Type B pancreatic cell (in vitro differentiated cells): ENCODE measurements at places on chromosomes 5 and 9. TPM values are rescaled to one million over a fixed set of nuclear protein-coding genes. Genes with fewer than 3 reads are reported as not detected.
A peak's percentile ranks its signal among the peaks of the same experiment; 100 is the strongest.

DNA sequence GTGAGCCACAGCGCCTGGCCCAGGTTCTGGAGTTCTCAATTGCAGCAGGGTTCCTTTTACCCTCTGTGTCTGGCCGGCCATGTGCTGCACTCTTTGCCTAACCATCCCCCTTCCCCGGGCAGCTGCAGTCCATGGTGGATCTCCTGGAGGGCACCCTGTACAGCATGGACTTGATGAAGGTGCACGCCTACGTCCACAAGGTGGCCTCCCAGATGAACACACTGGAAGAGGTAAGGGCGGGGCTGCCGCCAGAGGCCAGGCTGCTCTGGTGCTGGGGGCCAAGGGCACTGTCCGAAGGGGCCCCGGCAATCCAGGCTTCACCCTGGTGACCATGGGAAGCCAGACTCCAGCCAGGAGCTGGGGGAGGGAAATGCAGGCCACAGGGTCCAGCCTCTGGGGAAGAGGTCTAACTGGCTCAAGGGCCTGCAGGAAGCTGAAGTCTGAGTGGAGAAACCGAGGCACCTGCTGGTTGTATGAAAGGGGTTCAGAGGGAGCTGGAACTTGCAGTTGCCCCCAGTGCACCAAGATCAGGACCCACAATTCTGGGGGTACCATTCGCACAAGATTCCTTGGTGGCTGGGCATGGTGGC is 18.1 kb downstream of the OLFML2A start:
- peaks cover 9% of the 10 kb centered on the region for H3K4me1 ChIP-seq
- H3K36me3 ChIP-seq = no peaks in the 10 kb centered on the region
- H3K4me3 ChIP-seq = no peak overlapping the region
- DNase-seq = no peak
- H3K27ac ChIP-seq = no peak overlapping the region

GRCh38 chr9:801399-802071 is 40.0 kb upstream of the DMRT1 start:
- no peak for DNase-seq
- H3K36me3 ChIP-seq = no peaks in the 10 kb centered on the region
- no peak overlapping the region for H3K27ac ChIP-seq
- H3K4me1 ChIP-seq = peaks cover 5% of the 10 kb centered on the region

DNA sequence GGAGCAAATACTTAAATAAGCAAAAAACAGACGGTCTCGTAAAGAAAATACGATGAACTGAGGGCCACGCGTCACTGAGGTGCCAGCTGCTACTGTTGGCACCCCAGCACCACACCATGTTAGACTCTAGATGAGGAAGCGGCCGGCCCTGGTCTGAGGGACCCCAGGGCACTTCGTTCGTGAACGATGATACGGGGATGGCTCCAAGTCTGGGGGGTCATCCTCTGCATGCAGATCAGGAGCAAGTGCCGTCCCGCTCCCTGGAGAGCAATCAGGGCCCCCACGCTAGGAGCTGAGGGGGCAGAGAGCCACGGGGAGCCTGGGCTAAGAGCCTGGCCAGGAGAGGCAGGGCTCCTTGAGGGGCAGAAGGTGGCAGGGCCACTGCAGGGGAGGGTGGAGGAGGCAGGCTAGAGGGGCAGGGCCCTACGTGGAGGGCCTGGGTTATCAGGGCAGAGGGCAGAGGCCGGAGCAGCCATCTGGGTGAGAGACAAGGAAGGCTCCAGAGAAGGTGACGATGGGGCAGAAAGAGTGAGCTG is 24.1 kb downstream of the SARDH start:
- no peak overlapping the region for H3K4me3 ChIP-seq
- no peak overlapping the region for H3K27ac ChIP-seq
- H3K4me1 ChIP-seq = peaks cover 4% of the 10 kb centered on the region
- H3K36me3 ChIP-seq = no peaks in the 10 kb centered on the region
- DNase-seq = no peak

GRCh38 chr9:96420468-96421219 is 2.5 kb upstream of the ZNF367 start:
- peaks cover 3% of the 10 kb centered on the region for H3K36me3 ChIP-seq
- no peak for DNase-seq
- no peaks in the 10 kb centered on the region for H3K27me3 ChIP-seq
- H3K4me1 ChIP-seq = peaks cover 34% of the 10 kb centered on the region
- peak overlapping the region; percentile 95 for H3K27ac ChIP-seq

- H3K27ac ChIP-seq = no peak overlapping the region
- H3K4me3 ChIP-seq = no peak overlapping the region
- no peaks in the 10 kb centered on the region for H3K36me3 ChIP-seq
- peaks cover 8% of the 10 kb centered on the region for H3K4me1 ChIP-seq
Observed at GRCh38 chr5:173499471-173500212, 116.8 kb downstream of the BOD1 start.

GRCh38 chr9:92711146-92711545 is 41.2 kb upstream of the IPPK start:
- DNase-seq = no peak
- H3K4me3 ChIP-seq = no peak overlapping the region
- no peaks in the 10 kb centered on the region for H3K27me3 ChIP-seq
- H3K27ac ChIP-seq = no peak overlapping the region
- no peaks in the 10 kb centered on the region for H3K4me1 ChIP-seq
- peaks cover 8% of the 10 kb centered on the region for H3K36me3 ChIP-seq

DNA sequence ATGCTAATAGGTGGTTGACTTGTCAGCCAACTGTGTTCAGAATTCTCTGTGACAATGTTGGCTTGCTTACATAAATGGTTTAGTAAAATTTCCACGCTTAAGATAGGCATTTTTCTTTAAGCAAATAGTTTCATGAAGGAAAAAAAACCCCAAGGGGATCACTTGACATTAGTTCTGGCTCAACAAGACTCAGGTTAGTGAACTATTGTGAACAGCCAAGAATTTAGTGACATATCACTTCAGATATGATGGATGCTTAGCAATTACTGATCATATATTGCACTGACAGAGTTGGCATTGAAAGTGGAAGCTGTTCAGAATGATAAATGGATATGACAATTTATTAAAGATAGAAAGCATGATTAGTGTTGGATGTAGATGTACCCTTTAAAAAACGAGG is 218.5 kb downstream of the TMEM232 start:
- no peak for DNase-seq
- H3K4me1 ChIP-seq = no peaks in the 10 kb centered on the region
- peaks cover 32% of the 10 kb centered on the region for H3K27me3 ChIP-seq

DNA sequence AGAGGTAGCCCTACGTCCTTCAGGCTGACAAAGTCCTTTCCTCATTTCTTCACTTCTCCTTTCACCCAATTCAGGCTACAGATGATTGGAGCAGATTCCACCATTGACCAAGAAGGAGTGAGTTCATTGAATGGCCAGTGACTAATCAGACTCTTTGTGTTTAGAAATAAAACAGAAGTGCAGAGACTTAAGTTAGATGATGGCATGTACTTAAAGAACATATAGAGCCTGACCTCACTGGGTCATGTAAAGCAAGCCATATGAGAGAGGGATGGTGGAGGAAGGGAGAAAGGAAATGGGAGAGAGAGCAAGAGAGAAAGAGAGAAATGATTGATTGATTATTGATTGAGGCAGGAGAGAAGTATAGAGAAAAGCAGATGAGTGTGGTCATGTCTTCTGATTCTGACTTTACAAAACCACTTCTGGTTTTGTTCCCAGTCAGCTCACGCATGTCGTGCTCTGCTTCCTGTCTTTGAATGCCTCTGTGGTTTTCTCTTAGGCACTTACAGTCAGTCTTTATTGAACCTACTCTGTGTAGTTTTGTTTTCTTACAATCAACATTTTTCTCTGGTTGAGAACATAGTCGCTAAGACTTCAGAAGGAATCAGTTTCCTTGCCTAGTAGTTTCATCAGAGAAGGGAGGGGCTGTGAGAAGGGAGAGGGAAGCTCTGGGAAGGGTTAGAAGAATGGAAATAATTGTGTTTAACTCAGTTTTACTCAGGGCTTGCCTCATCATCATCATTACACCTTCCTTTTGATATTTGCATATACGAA is 149.2 kb upstream of the KLF9 start:
- H3K36me3 ChIP-seq = no peaks in the 10 kb centered on the region
- H3K4me3 ChIP-seq = no peak overlapping the region
- no peak overlapping the region for H3K27ac ChIP-seq
- no peaks in the 10 kb centered on the region for H3K27me3 ChIP-seq
- H3K4me1 ChIP-seq = peaks cover 23% of the 10 kb centered on the region
- DNase-seq = no peak

GRCh38 chr5:154396128-154396527 is 49.7 kb upstream of the SAP30L start:
- no peak overlapping the region for H3K27ac ChIP-seq
- DNase-seq = no peak
- H3K36me3 ChIP-seq = no peaks in the 10 kb centered on the region
- peaks cover 2% of the 10 kb centered on the region for H3K27me3 ChIP-seq
- H3K4me1 ChIP-seq = peaks cover 3% of the 10 kb centered on the region

DNA sequence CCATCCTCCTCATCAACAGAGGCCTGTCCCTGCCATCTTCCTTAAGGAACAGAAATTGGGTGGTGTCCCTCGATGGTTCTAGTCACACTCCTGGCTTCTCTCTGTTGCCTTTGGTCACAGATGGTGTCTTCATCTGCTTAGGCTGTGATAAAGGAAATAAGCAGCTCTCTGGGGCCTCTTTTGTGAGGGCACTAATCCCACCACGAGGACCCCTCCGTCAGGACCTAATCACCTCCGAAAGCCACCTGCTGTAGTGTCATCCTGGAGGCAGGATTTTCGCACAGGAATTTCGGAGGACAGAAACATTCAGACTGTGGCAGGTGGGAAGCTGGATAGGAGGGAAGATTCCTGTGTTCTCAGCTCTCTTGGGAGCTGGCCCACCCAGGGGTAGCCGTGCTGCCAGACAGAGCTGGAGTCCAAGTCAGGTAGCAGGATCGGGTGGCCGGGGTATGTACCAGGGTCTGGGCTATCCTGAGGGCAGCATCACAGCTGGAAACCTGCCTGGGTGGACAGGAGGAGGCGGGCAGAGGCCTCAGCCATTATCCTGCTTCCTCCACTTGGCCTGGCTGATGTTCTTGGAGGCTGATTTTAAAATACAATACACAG is 59.5 kb downstream of the ANKRD33B start:
- H3K4me1 ChIP-seq = peaks cover 16% of the 10 kb centered on the region
- no peak overlapping the region for H3K27ac ChIP-seq
- no peak for DNase-seq
- H3K4me3 ChIP-seq = no peak overlapping the region
- peaks cover 5% of the 10 kb centered on the region for H3K27me3 ChIP-seq
- H3K36me3 ChIP-seq = peaks cover 5% of the 10 kb centered on the region

DNA sequence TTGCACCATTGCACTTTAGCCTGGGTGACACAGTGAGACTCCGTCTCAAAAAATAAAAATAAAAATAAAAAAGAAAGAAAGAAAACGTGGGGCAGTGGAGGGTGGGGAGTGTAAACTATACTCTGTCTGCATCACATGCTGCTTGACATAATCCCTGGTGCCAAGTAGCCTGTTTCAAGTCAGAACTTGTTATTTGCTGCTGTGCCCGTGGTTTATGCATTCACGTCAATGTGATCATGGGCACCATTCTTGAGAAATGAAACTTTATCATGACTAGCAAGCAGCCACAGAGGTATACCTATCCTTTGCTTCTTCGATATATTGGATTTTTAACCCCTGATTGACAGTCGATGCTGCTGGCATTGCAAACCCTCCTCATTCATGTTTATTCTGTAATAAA is 4.1 kb upstream of the SMU1 start:
- no peak overlapping the region for H3K4me3 ChIP-seq
- no peak for DNase-seq
- peaks cover 5% of the 10 kb centered on the region for H3K36me3 ChIP-seq
- no peaks in the 10 kb centered on the region for H3K27me3 ChIP-seq
- no peak overlapping the region for H3K27ac ChIP-seq

- H3K27ac ChIP-seq = no peak overlapping the region
- no peak overlapping the region for H3K4me3 ChIP-seq
- H3K27me3 ChIP-seq = no peaks in the 10 kb centered on the region
- no peaks in the 10 kb centered on the region for H3K36me3 ChIP-seq
- DNase-seq = no peak
Observed at GRCh38 chr9:114244570-114244969, 78.3 kb upstream of the ORM1 start.

GRCh38 chr5:39639618-39640089 is 214.9 kb upstream of the DAB2 start:
- no peak overlapping the region for H3K27ac ChIP-seq
- H3K27me3 ChIP-seq = no peaks in the 10 kb centered on the region
- H3K4me3 ChIP-seq = no peak overlapping the region

- H3K27ac ChIP-seq = peak overlapping the region; percentile 86
- no peak for DNase-seq
- peak overlapping the region; percentile 20 for H3K4me3 ChIP-seq
- no peaks in the 10 kb centered on the region for H3K36me3 ChIP-seq
Observed at GRCh38 chr5:149485655-149486615, 65.3 kb downstream of the CSNK1A1 start.

- no peak overlapping the region for H3K4me3 ChIP-seq
- DNase-seq = no peak
- H3K27ac ChIP-seq = no peak overlapping the region
Observed at GRCh38 chr5:40778133-40778532, 20.0 kb downstream of the PRKAA1 start.

GRCh38 chr9:8857068-8857925 is 1057.7 kb upstream of the DMAC1 start:
- H3K4me3 ChIP-seq = peak overlapping the region; percentile 90
- H3K36me3 ChIP-seq = no peaks in the 10 kb centered on the region
- peaks cover 34% of the 10 kb centered on the region for H3K4me1 ChIP-seq

GRCh38 chr9:99896119-99896518 is 10.3 kb upstream of the STX17 start:
- no peak overlapping the region for H3K4me3 ChIP-seq
- H3K36me3 ChIP-seq = no peaks in the 10 kb centered on the region
- DNase-seq = no peak
- H3K27ac ChIP-seq = no peak overlapping the region

- peaks cover 18% of the 10 kb centered on the region for H3K27me3 ChIP-seq
- no peak for DNase-seq
- H3K4me3 ChIP-seq = no peak overlapping the region
- no peaks in the 10 kb centered on the region for H3K36me3 ChIP-seq
Observed at GRCh38 chr5:6081727-6082210, 296.6 kb downstream of the MED10 start.

- peaks cover 38% of the 10 kb centered on the region for H3K4me1 ChIP-seq
- no peaks in the 10 kb centered on the region for H3K27me3 ChIP-seq
- H3K27ac ChIP-seq = peak overlapping the region; percentile 77
Observed at GRCh38 chr5:74035521-74035937, 409.5 kb downstream of the ARHGEF28 start.

Gene PHF24
- 0.19 and 0.88 TPM in 2 replicates for total RNA-seq

Gene PCDHB5
- total RNA-seq = 7.3 and 28.8 TPM in 2 replicates

Gene TAS2R1
- total RNA-seq = not detected in 2 replicates

Gene DPP7
- total RNA-seq = 86.5 and 86.7 TPM in 2 replicates

Gene ELAVL2
- total RNA-seq = 4.5 and 11.6 TPM in 2 replicates
